ENCODE measurements at places on chromosomes 5 and 9.

- H3K36me3 ChIP-seq: no peaks in the 10 kb centered on the region
- H3K4me3 ChIP-seq: peak overlapping the region; percentile 81
- H3K27ac ChIP-seq: no peak overlapping the region
Observed at GRCh38 chr5:98771382-98772109, 1.9 kb upstream of the RGMB start.

GRCh38 chr5:1386274-1386717 lies 41.4 kb upstream of the CLPTM1L start:
- H3K4me1 ChIP-seq: peaks cover 18% of the 10 kb centered on the region
- H3K36me3 ChIP-seq: no peaks in the 10 kb centered on the region
- H3K27ac ChIP-seq: peak overlapping the region; percentile 96
- H3K4me3 ChIP-seq: peak overlapping the region; percentile 89
- H3K27me3 ChIP-seq: peaks cover 3% of the 10 kb centered on the region

DNA sequence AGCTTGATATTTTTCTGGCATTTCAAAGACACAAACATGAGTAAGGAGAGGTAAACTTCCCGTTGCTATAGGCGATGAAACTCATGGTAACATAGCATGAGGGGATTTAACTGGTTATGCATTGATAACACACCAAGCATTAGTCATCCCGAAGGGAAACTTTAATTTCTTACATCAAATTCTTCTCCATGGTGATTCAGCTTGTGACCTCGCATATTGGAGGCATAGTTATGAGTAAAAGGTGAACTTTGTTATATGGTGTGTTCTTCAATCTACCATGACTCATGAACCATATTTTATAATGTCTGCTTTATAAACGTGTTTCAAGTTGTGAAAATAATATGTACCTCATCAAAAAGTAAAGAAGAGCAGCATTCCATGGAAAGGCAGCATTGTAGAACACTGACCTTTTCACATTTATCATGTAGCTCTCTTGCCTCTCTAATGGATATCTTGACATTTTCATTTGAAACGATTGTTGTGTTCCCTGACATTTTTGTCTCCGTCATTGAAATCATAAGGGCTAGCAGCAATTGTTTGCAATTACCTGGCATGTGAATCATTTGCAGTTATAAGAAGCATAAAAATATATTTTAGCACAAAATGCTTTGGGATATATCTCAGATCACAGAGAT lies 491.8 kb downstream of the ANXA1 start:
- no peaks in the 10 kb centered on the region for H3K36me3 ChIP-seq
- H3K4me1 ChIP-seq: no peaks in the 10 kb centered on the region
- DNase-seq: no peak
- no peak overlapping the region for H3K4me3 ChIP-seq

- no peaks in the 10 kb centered on the region for H3K36me3 ChIP-seq
- H3K4me1 ChIP-seq: no peaks in the 10 kb centered on the region
- peaks cover 4% of the 10 kb centered on the region for H3K27me3 ChIP-seq
Observed at GRCh38 chr5:116772806-116773205, 198.2 kb upstream of the SEMA6A start.

DNA sequence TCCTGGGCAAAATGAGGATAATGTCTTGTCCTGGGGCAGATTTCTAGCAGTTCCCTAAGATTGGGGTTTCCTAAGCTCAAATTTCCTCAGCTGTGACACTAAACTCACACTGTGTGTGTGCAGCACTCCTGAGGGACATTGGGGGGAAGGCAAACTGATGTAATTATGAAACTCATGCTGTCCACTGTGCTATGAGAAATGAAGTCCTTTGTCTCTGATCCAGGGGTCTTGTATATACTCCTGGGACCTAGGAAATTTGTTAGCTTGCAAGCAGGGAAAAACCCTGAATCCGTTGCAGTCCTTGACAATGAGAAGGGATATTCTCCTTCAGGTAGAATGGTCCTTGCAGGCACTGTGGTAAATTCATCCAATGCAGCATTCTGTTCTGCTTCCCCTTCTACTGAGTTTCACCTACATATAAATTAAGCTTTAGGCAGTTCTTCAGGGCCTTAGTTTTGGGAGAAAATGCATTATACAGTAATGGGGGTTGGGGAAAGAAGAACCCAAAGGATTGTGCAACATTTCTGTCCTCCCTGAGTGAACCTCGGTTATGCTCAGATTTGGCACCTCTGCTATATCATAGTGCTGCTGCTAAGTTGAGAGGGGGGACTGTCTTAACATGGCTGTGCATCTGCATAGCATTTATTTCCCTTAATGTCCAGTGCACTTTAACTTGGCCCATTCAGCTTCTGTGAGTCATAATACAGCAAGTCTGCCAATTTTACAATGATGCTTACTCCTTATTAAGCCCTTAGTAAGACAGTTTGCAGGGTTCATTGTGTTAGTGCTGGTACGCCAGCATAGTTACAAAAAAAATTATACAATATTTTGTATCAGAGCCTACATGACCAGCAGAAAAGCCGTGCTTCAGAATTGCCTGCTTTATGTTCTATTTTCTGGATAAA lies 80.2 kb downstream of the PJA2 start:
- H3K27ac ChIP-seq: no peak overlapping the region
- DNase-seq: no peak
- no peaks in the 10 kb centered on the region for H3K27me3 ChIP-seq
- no peaks in the 10 kb centered on the region for H3K4me1 ChIP-seq
- no peak overlapping the region for H3K4me3 ChIP-seq
- no peaks in the 10 kb centered on the region for H3K36me3 ChIP-seq

- H3K4me3 ChIP-seq: no peak overlapping the region
- DNase-seq: no peak
- H3K27me3 ChIP-seq: peaks cover 5% of the 10 kb centered on the region
- no peaks in the 10 kb centered on the region for H3K36me3 ChIP-seq
Observed at GRCh38 chr9:74910036-74910435, 22.3 kb upstream of the TRPM6 start.

DNA sequence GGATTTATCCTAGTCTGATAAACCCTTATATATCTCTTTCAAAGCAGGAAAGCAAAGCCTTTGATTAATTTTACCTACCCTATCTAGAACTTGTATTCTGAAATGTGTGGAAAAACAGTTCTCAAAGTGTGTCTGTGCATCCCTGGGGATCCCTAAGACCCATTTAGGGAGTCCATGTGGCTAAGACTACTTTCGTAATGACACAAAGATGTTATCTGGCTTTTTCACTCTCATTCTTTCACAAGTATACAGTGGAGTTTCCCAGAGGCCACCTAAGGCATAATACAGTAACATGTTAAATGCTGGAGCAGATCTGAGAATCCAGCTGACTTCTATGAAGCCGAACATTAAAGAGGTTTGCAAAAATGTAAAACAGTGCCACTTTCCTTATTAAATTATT lies 54.3 kb upstream of the TNFSF15 start:
- H3K4me1 ChIP-seq: peaks cover 13% of the 10 kb centered on the region
- DNase-seq: no peak
- no peak overlapping the region for H3K4me3 ChIP-seq

DNA sequence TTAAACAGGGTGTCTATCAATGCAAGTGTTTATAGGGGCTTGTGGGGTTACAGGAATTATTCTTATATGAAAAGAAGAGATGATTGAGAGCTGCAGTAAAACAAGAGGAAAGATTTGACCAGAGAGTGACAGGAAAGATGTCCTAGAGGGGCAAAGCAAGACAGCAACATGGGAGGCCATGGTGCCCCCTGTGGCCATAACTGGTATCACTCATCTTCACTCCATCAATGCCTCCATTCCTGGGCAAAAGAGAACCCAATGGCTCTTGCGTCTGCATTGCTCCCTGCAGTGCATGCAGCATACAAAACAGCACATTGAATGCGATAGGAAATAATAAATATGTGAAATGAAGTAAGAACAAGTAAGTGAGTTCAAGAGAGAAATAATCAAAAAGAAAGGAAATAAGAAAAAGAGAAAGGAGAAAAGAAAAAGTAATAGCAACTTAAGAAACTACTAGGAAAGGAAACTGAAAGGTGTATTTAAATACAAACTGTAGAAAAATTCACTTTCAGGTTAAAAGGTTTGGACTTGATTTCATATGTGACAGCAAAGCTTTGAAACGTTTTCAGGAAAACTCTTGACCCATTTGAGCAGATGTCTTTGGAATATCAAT lies 206.6 kb downstream of the SEMA5A start:
- no peaks in the 10 kb centered on the region for H3K4me1 ChIP-seq
- DNase-seq: no peak

DNA sequence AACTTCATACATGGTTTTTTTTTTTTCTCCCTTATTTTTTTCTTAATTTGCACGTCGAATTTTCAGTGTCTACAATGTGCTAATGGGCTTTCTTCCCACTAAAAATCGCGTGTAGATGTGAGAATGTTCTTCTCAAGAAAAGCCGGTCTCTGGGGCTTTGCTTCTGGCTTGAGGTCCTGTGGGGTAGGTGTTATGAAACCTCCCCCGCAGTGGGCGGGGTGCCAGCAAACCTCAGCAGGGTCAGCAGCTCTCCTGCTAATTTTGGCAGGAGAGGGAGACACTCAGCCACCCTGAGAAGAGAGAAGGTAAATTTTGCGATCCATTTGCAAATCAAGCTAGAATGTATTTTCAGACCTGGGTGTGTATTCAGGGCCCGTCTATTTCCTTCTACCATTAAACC lies 59.9 kb downstream of the NPR3 start:
- H3K4me3 ChIP-seq: no peak overlapping the region
- H3K27me3 ChIP-seq: no peaks in the 10 kb centered on the region
- no peaks in the 10 kb centered on the region for H3K4me1 ChIP-seq
- H3K27ac ChIP-seq: no peak overlapping the region
- DNase-seq: no peak

DNA sequence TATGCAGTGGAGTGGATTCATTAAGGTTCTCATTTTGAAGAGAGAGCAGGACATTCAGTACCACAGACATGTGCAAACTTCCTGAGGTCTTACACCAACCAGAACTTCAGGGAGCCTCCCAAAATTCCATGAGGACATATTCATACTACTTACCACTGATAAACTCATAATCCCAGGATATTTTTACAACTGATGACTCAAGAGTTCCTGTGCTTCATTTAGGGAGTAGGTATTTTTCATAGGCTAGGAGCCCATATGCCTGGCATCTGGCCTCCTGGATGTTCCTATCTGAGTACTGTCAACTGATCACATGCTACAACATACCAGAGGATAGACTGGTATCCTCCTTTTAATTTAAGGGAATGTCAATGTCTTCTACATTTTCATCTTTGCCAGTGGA lies 578.0 kb downstream of the EFNA5 start:
- no peak overlapping the region for H3K4me3 ChIP-seq
- no peak overlapping the region for H3K27ac ChIP-seq
- H3K4me1 ChIP-seq: no peaks in the 10 kb centered on the region
- no peaks in the 10 kb centered on the region for H3K27me3 ChIP-seq

DNA sequence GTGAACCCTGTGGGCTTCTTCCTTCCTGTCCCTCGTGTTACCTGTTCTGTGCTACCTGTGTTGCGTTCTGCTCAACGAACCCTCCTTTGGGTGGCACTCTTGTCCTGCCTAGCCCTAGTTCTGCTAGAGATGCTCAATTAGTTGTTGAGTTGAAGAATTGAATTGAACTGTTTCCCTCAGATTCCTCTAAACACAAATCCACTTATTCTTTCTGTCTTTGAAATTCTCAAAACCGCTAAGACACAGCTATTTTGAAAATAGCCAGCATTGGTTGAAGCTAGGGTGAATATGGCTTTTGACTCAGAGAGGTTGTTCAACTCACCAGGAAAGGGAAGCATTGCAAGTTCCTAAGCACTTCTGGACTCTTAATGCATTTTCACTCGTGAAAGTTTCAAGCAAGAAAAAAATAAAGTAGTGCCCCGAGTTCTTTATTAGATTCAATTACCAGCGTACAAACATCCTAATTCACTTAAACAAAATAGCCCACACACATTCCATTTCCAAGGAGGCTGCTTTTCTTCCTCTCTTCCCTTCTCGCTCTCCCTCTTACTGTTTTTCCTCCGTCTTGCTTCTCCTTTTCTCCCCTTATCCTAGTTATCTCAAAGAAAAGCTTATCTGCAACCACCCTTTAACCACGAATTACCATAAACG lies 642 bp upstream of the ITGA1 start:
- peak overlapping the region; percentile 84 for H3K27ac ChIP-seq
- H3K4me3 ChIP-seq: peak overlapping the region; percentile 92
- DNase-seq: peak; percentile 57
- H3K4me1 ChIP-seq: peaks cover 45% of the 10 kb centered on the region

- no peaks in the 10 kb centered on the region for H3K4me1 ChIP-seq
- DNase-seq: no peak
- no peak overlapping the region for H3K4me3 ChIP-seq
- no peak overlapping the region for H3K27ac ChIP-seq
- no peaks in the 10 kb centered on the region for H3K27me3 ChIP-seq
Observed at GRCh38 chr5:8826508-8826907, 719.4 kb downstream of the SEMA5A start.

DNA sequence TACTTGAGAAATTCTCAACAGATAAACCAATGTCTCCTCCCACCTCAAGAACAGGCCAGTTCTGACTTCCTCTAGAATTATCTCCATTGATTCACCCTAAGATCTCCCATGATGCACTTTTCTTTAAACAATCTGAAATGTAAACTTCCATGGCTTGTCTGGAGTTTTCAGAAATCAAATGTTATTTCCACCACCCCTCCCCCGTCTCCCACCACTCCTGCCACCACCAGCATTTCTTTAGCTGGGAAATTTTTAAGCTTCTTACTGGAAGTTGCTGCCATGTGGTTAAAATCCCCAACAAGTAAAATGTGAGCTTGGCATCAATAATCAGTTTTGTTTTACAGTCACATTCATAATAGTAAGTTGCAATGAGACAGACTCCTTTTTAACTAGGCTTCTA lies 32.8 kb upstream of the BASP1 start:
- no peaks in the 10 kb centered on the region for H3K4me1 ChIP-seq
- DNase-seq: no peak
- H3K4me3 ChIP-seq: no peak overlapping the region
- H3K36me3 ChIP-seq: no peaks in the 10 kb centered on the region
- no peak overlapping the region for H3K27ac ChIP-seq

DNA sequence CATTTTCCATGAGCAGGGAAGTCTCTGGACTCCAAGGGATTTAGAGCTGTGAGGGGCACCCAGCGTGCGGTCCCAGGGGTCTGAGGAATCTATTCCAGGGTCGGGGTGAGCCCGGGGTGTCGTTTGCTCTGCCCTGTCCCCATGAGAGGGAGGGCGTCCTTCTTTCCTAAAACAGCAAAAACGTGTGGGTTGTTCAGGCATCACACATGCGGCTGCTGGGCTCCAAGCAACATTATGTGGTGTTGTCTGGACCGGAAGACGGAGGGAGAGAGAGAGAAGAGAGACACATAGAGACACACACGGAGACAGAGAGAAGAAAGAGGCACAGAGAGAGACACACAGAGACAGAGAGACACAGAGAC lies 42.7 kb upstream of the COL5A1 start:
- H3K27ac ChIP-seq: no peak overlapping the region
- no peaks in the 10 kb centered on the region for H3K27me3 ChIP-seq
- DNase-seq: no peak
- no peaks in the 10 kb centered on the region for H3K36me3 ChIP-seq
- no peak overlapping the region for H3K4me3 ChIP-seq

DNA sequence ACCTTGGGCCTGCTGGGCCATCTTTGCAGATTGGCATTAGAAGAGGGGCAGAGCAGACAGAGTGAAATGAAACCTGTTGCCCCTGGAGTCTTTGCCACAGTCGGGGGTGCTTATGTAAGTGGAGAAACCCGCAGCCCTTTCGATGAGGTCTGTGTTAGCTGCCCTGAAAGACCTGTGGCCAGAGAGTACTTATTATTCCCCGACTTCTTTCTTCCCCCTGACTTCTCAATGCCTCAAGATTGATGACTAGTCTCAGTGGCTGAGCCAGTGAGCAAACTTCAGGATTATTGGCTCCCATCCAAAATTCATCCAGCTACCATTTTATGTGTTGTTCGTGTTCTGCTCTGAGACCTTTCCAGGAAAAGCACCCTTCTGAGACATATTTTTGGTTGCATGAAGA lies 7.6 kb downstream of the NTRK2 start:
- no peak overlapping the region for H3K4me3 ChIP-seq
- no peaks in the 10 kb centered on the region for H3K36me3 ChIP-seq
- DNase-seq: no peak
- peaks cover 27% of the 10 kb centered on the region for H3K27me3 ChIP-seq

Data from activated CD8-positive, alpha-beta memory T cell treated with anti-CD3 and anti-CD28 coated beads, Interleukin-2, amount 10 ng/mL, durations not matched to agents 7 days and 5 days (primary cell).